ENCODE measurements at places on chromosomes 5 and 9.

GRCh38 chr5:118320121-118320520 is 668.2 kb downstream of the DTWD2 start:
- no peak for DNase-seq
- no peak overlapping the region for H3K4me3 ChIP-seq
- no peaks in the 10 kb centered on the region for H3K36me3 ChIP-seq
- no peaks in the 10 kb centered on the region for H3K4me1 ChIP-seq
- no peak overlapping the region for H3K27ac ChIP-seq
- no peaks in the 10 kb centered on the region for H3K27me3 ChIP-seq

DNA sequence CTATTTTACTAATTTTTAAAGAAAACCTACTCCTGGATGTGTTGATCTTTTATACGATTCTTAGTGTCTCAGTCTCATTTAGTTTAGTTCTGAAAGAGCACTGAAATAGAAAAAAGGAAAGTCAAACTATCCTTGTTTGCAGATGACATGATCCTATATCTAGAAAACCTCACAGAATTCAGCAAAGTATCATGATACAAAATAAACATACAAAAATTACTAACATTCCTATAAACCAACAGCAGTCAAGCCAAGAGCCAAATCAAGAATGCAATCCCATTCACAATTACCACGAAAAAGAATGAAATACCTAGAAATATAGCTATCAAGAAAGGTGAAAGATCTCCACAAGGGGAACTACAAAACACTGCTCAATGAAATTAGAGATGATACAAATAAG is 225.8 kb upstream of the CDH18 start:
- no peaks in the 10 kb centered on the region for H3K4me1 ChIP-seq
- no peak for DNase-seq
- H3K36me3 ChIP-seq: no peaks in the 10 kb centered on the region
- H3K27ac ChIP-seq: no peak overlapping the region

DNA sequence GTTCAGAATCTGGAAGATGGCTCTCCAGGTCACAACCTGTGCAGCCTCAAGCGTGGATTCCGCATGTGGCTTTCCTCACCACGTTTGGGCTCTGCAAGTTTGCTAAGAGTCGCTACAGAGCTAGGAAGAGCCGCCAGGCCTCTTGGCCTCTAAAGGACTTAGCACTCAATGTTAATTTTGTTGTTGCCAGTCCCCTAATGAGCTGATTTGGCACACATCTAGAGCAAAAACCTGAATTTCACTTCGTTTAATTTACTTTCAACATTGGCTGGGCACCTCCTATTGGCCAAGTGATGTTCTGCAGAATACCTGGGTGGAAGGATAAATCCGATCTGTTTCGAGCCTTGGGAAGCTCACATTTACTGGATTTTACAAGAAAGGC is 65.8 kb upstream of the UNC5A start:
- no peaks in the 10 kb centered on the region for H3K27me3 ChIP-seq
- H3K36me3 ChIP-seq: no peaks in the 10 kb centered on the region
- H3K4me1 ChIP-seq: peaks cover 32% of the 10 kb centered on the region
- DNase-seq: no peak
- H3K4me3 ChIP-seq: peak overlapping the region; percentile 3

- H3K4me1 ChIP-seq: peaks cover 5% of the 10 kb centered on the region
- H3K36me3 ChIP-seq: no peaks in the 10 kb centered on the region
- no peaks in the 10 kb centered on the region for H3K27me3 ChIP-seq
- no peak overlapping the region for H3K4me3 ChIP-seq
- no peak for DNase-seq
These were observed 18.4 kb upstream of the DENND1A start for GRCh38 chr9:123948286-123948685.

GRCh38 chr5:13246053-13246452 is 698.4 kb downstream of the DNAH5 start:
- no peak overlapping the region for H3K4me3 ChIP-seq
- no peak overlapping the region for H3K27ac ChIP-seq
- no peaks in the 10 kb centered on the region for H3K36me3 ChIP-seq
- DNase-seq: peak; percentile 10

- no peaks in the 10 kb centered on the region for H3K4me1 ChIP-seq
- DNase-seq: no peak
- H3K27ac ChIP-seq: no peak overlapping the region
- no peaks in the 10 kb centered on the region for H3K36me3 ChIP-seq
- H3K27me3 ChIP-seq: no peaks in the 10 kb centered on the region
- H3K4me3 ChIP-seq: no peak overlapping the region
These were observed 1510.5 kb upstream of the CDH9 start for GRCh38 chr5:28548856-28549255.

- DNase-seq: no peak
- no peaks in the 10 kb centered on the region for H3K36me3 ChIP-seq
- H3K4me1 ChIP-seq: peaks cover 5% of the 10 kb centered on the region
- no peak overlapping the region for H3K4me3 ChIP-seq
- no peaks in the 10 kb centered on the region for H3K27me3 ChIP-seq
These were observed 249.9 kb downstream of the NPR3 start for GRCh38 chr5:32961059-32961415.

DNA sequence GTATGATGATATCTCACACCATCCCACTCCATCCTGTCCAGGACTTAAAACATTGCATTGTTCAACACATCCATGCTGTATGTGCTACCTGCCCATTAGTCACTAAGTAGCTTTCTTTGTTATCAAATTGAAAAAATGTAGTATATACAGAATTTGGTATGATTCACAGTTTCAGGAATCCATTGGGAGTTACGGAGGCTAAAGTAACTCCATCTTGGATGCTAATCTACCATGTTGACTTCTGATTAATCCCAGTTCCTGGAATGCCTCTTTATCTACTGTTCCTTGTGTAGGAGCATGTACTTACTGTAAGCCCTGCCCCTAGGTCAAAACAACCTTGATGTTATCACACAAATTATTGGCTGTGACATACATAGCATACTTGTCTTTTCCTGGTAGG is 38.9 kb upstream of the FOXB2 start:
- H3K4me3 ChIP-seq: no peak overlapping the region
- H3K27me3 ChIP-seq: no peaks in the 10 kb centered on the region
- H3K36me3 ChIP-seq: no peaks in the 10 kb centered on the region
- DNase-seq: no peak
- no peaks in the 10 kb centered on the region for H3K4me1 ChIP-seq

DNA sequence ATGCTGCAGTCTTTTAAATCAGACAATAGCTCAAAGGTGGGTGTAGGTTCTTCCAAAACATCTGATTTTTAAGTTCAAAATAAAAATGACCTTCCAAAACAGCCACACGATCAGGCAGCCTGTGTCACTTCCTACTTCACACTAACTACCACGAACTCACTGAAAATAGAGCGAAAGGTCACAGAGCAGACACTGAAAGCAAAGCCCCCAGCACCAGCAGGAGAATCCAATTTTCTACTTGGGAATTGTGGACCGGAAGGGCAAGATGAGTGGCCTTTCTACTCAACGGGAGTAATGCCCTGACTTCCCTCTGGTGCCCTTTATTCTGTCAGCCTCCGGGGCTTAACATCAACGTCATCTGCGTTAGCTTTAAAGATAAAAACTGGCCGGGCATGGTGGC is 107.8 kb upstream of the FAM120A start:
- H3K4me1 ChIP-seq: peaks cover 4% of the 10 kb centered on the region
- H3K27ac ChIP-seq: no peak overlapping the region
- H3K36me3 ChIP-seq: no peaks in the 10 kb centered on the region
- H3K27me3 ChIP-seq: peaks cover 2% of the 10 kb centered on the region
- H3K4me3 ChIP-seq: no peak overlapping the region

DNA sequence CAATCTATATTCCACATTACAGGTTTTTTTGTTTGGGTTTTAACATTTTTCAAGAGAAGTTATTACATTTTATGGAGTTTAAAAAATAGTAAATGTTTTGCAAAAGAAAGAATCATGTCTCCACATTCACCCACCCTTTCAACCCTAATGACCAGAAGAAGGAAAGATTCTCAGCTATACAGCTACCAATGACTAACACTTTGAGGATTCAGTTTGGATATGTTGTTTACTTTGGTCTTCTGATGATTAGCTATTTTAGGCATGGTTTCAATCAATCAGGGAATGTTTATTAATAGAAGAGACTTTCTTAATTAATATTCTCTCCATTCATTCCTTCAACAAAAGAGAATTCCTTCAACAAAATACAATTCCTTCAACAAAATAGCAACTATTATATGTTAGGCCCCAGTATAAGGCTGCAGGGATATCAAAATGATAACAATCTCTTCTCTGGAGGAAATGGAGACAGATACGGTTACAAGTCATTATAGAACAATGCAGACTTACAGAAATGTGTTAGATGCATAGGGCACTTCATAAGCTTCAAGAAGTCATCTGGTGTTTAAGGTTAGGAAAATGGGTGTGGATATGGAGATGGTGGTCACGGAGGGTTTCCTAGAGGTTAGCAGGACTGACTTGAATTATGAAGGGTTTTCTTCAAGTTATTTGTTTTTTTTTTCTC is 9.3 kb upstream of the NR3C1 start:
- H3K36me3 ChIP-seq: no peaks in the 10 kb centered on the region
- H3K27me3 ChIP-seq: no peaks in the 10 kb centered on the region
- H3K4me1 ChIP-seq: peaks cover 2% of the 10 kb centered on the region

- H3K27me3 ChIP-seq: no peaks in the 10 kb centered on the region
- no peaks in the 10 kb centered on the region for H3K36me3 ChIP-seq
- H3K27ac ChIP-seq: no peak overlapping the region
These were observed 109.6 kb downstream of the PIK3R1 start for GRCh38 chr5:68325065-68325580.

GRCh38 chr9:35948451-35948850 is 9.5 kb downstream of the OR2S2 start:
- no peak overlapping the region for H3K27ac ChIP-seq
- H3K36me3 ChIP-seq: no peaks in the 10 kb centered on the region
- peaks cover 11% of the 10 kb centered on the region for H3K27me3 ChIP-seq
- H3K4me1 ChIP-seq: peaks cover 2% of the 10 kb centered on the region

GRCh38 chr9:37325778-37326177 is 96.7 kb upstream of the GRHPR start:
- no peaks in the 10 kb centered on the region for H3K4me1 ChIP-seq
- no peaks in the 10 kb centered on the region for H3K36me3 ChIP-seq
- no peaks in the 10 kb centered on the region for H3K27me3 ChIP-seq

DNA sequence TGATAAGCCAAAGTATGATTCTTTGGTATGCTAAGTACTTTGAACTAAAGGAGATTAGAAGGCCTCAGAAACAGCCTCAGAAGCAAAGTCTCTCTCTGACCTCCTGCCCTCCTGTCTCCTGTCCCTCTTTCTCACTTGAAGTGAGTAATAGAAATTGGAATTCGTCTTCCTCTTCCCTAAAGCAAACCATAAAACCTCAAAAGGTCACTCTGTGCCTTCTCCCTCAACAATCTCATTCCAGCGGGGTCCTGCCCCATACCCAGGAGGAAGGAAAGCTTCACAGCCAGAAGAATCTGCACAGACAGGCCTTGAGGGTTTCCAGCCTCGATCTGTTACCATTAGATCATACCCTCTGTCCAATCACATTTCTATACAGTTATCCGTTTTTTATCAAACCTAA is 87.8 kb downstream of the HAPLN1 start:
- H3K27ac ChIP-seq: no peak overlapping the region
- H3K27me3 ChIP-seq: no peaks in the 10 kb centered on the region
- H3K4me3 ChIP-seq: no peak overlapping the region
- no peaks in the 10 kb centered on the region for H3K36me3 ChIP-seq
- no peak for DNase-seq
- no peaks in the 10 kb centered on the region for H3K4me1 ChIP-seq

GRCh38 chr5:58394339-58394738 is 65.5 kb downstream of the PLK2 start:
- H3K27me3 ChIP-seq: no peaks in the 10 kb centered on the region
- H3K36me3 ChIP-seq: no peaks in the 10 kb centered on the region
- H3K4me1 ChIP-seq: 0 out of 2 replicates have a peak, but pooled peaks cover 4% of the 10 kb centered on the region
- no peak overlapping the region for H3K27ac ChIP-seq
- DNase-seq: no peak

DNA sequence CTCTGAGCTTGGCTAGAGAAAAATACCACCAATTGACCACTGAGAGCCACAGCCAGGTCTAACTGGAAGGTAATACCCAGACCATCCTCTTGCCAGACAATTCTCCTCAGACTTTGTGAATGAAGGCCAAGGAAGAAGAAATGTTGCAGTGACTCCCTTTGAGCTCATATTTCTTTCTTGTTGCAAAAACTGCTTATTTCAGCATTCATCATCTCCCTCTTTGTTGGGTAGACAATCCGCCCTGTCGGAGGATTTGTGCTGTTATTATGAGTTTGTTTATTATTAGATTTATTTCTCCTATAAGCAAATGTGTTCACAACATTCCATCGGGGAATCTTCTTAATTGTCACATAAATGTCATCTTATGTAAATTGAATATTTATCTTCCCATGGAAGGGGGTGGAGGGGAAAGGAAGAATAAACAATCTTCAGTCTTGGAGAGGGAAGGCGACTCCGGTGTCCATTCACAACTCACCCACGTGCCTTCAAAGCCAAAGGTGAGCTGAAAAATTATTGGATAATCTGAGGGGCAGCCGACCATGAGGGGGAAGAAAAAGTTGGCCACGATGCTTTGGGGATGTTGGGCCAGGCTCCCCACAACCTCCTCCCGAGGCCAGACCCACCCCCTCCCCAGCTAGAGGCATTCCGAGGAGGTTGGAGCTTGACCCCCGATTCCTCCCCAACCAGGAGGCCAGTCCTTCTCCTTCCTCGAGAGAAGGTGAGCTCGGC is 1.8 kb upstream of the JADE2 start:
- H3K4me1 ChIP-seq: peaks cover 12% of the 10 kb centered on the region
- peak overlapping the region; percentile 66 for H3K4me3 ChIP-seq
- H3K27ac ChIP-seq: peak overlapping the region; percentile 55
- H3K27me3 ChIP-seq: no peaks in the 10 kb centered on the region

GRCh38 chr9:125888211-125888610 is 141.0 kb downstream of the PBX3 start:
- peaks cover 7% of the 10 kb centered on the region for H3K4me1 ChIP-seq
- no peaks in the 10 kb centered on the region for H3K36me3 ChIP-seq
- H3K27ac ChIP-seq: no peak overlapping the region
- no peaks in the 10 kb centered on the region for H3K27me3 ChIP-seq
- no peak for DNase-seq
- H3K4me3 ChIP-seq: no peak overlapping the region

DNA sequence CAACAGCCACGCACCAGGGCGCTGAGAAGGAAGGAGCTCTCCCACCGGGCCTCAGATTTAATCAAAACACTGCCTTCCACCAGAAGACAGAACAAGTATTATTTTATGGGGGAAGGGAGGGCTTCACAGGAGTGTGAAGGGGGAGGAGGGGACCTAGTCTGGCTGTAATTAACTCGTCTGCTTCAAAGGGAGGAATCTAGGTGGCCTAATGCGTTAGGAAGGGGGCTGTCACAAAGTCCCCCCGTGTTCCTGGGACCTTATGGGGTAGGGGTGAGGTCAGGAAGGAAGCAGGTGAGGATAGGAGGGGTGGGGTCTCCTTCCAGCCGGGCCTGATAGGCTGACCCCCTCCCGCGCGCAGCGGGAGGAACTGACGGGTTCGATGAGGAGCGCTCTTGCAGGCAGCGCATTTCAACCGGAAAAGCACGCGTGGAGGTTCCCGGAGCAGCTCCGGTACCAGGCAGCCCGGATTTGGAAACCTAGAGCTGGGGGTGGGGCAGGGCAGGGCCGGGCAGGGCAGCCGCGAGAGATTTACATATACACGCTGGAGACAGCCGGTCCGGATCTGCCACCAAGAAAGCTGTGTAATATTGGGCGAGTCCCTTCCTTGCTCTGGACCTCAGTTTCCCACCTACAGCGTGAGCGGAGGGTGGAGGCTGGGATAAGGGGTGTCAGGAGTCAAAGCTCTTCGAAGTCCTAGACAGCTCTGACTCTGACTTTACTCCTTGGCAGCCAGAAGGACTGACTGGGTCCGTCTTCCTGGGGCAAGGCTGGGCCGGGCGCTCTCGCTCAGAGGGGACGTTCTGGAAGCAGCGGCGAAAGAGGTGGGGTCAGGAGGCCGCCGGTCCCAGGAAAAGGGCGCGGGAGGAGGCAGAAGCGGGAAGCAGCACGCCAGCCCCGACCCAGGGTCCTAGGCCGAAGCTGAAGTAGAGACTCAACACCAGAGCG is 1.8 kb downstream of the SHB start:
- H3K4me3 ChIP-seq: peak overlapping the region; percentile 86
- peaks cover 8% of the 10 kb centered on the region for H3K27me3 ChIP-seq
- peak; percentile 64 for DNase-seq

All from H1 (cell line).